Activated CD4-positive, alpha-beta T cell treated with anti-CD3 and anti-CD28 coated beads, Interleukin-2, amount 50 U/mL, for 24 hours (primary cell): ENCODE measurements at places on chromosomes 7 and 10.
A peak's percentile ranks its signal among the peaks of the same experiment; 100 is the strongest.

- no peak for DNase-seq
These were observed 60.7 kb downstream of the TMEM209 start for GRCh38 chr7:130144312-130145171.

DNA sequence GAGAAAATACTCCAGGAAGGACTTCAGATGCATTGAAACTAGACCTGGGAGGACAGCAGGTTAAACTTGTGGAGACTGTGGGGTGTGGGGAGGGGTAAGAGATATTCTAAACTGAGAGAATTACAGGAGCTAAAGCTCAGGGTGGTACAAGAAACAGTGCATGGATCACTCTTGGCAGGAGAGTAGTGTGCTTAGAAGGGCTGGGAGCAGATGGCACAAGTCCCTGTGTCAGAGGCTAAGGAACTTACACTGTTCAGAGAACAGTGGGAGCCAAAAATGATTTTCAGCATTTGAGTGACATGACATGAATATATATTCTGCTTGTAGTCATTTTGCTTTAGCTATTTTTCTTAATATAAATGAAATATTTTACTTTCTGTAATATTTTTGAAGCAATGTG lies 36.0 kb upstream of the LAMB1 start:
- no peak for DNase-seq

- no peak for DNase-seq
These were observed 28.1 kb downstream of the SLIT1 start for GRCh38 chr10:97157578-97158095.

DNA sequence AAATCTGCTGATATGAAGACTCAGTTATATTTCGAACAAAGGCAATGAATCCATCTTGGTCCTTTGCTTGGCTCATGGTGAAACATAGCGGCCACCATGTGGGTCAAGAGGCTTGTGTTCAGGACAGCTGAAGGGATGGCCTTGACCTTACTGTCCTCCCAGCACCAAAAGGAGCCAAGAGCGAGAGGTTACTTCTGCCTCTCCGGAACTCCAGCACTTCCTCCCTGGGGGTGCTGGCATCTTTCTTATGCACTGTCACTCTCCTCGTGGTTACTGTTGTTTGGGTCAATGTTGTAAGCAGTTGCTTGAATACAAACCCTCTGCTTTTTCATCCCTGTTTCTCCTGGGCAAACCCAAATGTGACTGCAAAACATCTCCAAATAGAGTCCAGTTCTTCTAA lies 100.6 kb downstream of the RBM20 start:
- no peak for DNase-seq

DNA sequence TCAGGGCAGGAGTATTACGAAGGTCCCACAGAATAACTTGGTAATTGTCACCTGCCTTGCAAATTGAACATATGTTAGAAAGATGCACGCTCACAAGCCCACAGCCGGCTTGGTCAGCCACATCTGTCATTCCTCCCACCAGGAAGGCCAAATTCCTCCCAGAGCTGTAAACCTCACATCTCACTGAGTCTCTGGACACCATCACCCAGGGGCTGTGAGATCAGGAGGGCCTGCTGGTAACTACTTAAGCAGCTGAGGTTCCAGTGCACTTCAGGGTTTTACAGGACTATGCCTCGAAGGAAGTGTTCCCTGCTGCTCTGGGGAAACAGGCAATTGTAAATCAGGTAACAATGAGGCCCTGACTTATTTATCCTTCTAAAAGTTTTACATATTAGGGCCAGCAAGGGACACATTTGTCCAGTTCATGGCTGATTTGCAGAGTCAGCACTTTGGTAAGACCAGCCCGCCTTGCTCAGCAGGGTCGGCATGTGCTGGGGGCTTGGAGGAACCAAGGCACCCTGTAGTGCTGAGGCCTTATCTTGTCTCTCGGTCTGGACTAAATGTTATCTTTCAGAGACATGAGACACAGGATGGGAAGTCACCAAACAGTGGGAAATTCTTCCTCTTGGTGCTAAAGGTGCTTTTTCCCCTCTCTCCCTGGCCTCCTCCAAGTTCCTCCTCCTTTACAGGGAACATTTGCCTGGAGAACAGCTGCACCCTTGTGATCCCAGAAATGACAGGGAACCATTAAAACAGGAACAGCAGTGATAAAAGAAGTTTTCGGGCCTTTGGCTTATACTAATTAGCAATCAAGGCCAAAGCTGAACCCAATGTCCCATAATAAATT lies 34.3 kb downstream of the PYROXD2 start:
- DNase-seq: no peak

- no peak for DNase-seq
These were observed 9.7 kb downstream of the MXI1 start for GRCh38 chr10:110216942-110217661.

DNA sequence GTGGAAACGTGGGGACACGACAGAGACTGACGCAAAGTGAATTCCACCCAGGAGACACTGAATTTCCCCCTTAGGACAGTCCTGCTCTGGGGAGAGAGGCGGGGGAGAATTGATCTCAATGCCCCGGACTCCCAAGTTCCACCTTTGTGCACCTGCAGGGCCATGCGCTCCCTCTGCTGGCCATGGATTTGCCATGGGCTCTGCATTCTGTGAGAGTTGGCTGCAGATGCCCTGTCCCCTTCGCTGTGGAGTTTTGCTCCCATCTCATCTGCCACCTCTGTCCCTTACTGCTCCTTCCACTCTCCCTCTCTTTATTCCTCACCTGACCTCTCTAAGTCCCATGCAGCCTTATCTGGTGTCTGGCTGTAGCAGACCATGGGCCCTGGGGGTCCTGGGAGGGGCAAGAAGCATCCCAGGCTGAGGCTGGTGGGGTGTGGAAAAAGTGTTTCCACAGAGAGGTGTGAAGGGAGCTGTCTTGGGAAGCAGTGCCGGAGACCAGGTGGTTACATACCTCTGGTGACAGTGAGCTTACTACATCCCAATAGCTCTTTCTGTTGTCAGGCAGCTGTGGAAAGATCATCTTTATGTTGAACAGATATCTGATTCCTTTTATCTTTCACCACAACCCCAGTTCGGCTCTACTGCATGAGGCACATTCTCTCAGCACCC lies 14.3 kb downstream of the GHRHR start:
- DNase-seq: no peak

GRCh38 chr7:117124591-117125220 lies 171.4 kb downstream of the ST7 start:
- DNase-seq: peak; percentile 38

DNA sequence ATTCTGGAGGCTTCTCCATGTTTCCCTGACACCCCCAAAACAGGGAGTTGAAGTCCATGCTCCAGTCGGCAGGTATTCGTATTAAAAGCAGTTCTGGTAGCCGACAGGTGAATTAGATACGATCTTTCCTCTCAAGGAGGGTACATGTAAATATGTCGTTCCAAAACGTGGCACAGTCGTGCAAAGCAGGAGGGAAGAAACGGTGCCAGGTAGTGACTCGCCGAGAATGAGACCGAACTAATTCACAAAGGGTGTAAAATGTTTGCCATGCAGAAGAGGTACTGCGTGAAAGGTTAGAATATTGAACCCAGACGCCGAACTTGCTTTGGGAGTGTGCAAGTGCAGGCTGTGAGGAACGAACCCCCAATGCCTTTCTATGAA lies 483 bp downstream of the EDRF1 start:
- DNase-seq: no peak

DNA sequence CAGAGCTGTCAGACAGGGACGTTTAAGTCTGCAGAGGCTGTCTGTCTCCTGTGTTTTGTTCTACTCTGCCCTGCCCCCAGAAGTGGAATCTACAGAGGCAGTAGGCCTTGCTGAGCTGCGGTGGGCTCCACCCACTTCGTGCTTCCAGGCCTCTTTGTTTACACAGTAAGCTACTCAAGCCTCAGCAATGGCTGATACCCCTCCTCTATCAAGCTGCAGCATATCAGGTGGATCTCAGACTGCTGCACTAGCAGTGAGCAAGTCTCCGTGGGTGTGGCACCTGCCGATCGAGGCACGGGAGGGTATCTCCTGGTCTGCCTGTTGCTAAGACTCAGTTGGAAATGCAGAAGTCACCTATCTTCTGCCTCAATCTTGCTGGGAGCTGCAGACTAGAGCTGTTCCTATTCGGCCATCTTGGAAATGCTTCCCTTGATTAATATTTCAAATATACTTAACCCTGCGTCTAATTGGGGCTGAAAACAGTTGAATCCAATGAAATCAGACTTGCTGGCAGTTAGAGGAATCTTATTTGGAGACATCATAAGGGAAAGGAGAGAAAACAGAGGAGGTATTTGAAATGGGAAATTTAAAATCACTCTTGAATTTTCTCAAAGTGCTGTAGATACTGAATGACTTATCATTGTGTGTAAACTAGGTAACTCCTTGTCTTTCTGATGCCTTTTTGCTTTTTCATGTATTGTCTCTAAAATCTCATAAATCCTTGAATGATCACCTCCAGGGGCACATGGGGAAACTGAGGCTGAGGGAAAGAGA lies 13.8 kb upstream of the CYP3A5 start:
- no peak for DNase-seq

GRCh38 chr7:106518967-106519366 lies 142.0 kb downstream of the CCDC71L start:
- DNase-seq: no peak

GRCh38 chr7:28755255-28755654 lies 202.9 kb downstream of the TRIL start:
- DNase-seq: no peak

DNA sequence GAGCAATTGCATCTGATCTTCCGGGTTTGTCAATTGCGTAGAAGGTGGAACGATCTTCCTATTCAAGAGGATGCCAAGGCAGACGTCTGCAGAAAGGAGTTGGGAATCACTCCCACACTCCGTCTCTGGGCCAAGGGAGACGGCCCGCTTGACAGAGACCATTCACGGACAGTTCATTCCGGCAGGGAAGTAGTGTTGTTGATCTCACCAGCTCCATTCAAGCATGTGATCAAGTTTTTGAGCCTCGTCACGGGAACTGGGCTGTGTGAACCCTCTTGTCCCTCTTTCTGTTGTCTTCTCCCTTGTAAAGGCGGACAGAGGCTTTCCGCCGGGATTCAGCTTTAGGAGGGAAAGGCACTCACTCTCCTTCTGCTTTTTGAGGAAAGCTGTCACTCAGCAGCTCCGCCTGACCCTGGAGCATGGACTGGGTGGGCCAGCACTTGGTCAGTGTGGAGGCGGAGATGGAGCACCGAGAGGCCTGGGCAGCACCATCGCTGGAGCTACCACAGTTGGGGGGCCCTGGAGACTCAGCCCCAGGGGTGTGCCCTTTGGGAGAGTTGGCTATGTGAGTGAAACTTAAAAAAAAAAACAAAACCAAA lies 44.9 kb downstream of the SPDYE5 start:
- no peak for DNase-seq

GRCh38 chr7:152615031-152615741 lies 60.8 kb downstream of the XRCC2 start:
- no peak for DNase-seq

GRCh38 chr7:83550100-83550499 lies 98.8 kb downstream of the SEMA3E start:
- no peak for DNase-seq

DNA sequence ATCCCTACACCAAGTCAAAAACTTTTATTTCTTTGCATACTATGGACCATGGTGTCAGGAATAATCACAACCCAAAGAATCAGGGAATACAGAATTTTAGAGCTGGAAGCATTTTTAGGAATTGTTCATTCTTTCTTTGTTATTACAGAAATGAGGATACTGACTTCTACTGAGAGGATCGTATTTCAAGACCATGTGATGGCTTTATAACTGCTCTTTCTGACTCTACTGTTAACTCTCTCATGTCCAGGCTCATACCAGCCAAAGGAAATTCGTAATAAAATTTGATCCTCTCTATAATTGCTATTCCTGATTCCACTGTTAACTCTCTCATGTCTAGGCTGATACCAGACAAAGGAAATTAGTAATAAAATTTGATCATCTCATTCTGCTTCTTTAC lies 1050.9 kb upstream of the C7orf33 start:
- DNase-seq: no peak

DNA sequence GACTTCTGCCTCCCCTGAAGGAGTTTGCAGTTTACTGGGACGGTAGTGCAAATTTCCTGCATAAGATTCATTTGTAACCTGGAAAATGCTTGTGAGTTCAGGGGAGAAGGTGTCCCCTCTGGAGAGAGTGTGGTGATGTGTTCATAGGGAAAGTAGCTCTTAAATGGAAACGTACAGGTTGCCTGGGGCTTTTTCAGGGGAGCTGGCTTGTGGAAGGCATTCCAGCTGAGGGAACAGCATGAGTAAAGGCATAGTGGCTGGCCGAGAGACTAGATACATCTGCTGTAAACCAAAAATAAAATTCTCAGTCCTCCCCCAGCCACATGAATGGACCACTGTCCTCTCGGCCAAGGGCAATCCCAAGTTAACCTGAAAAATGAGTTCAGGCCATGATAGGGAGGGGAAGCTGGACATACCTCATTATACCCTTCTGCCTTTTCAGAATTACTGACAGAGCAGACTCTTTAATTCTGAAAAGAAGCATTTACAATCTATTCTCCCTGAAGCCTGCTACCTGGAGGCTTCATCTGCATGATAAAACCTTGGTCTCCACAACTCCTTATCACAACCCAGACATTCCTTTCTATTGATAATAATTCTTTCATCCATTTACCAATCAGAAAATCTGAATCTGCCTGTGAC lies 123.7 kb downstream of the GALNT17 start:
- DNase-seq: no peak

DNA sequence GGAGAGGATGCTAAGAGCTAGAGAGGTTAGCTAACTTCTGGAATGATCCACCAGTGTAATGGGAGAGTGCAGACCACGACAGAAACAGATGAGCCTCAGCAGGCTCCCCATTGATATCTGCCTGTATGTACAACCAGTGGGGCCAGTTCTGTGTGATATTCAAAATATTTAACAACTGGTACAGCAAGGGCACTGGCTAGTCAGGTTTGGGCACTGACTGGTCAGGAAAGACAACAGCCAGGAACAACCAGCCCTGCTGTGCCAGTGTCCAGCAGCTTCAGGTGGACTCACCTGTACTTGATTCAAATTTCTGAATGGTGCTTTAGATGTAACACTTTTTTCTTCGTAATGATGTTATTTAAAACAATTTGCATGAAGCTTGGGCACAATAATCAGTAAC lies 5.9 kb upstream of the TRIL start:
- no peak for DNase-seq

- no peak for DNase-seq
These were observed 528.9 kb downstream of the MAGI2 start for GRCh38 chr7:78924581-78924980.
